ENCODE measurements at places on chromosomes 11 and 22.

- peak; percentile 66 for DNase-seq
- H3K4me3 ChIP-seq = no peak overlapping the region
- H3K27me3 ChIP-seq = no peaks in the 10 kb centered on the region
- peaks cover 26% of the 10 kb centered on the region for H3K4me1 ChIP-seq
Observed at GRCh38 chr22:35661464-35661863, 13.2 kb downstream of the APOL6 start.

GRCh38 chr11:64801561-64802369 lies 1.2 kb downstream of the MAP4K2 start:
- H3K4me3 ChIP-seq = peak overlapping the region; percentile 68
- DNase-seq = no peak
- H3K36me3 ChIP-seq = 0 out of 2 replicates have a peak, but pooled peaks cover 9% of the 10 kb centered on the region
- H3K27me3 ChIP-seq = no peaks in the 10 kb centered on the region
- peaks cover 10% of the 10 kb centered on the region for H3K4me1 ChIP-seq
- no peak overlapping the region for H3K27ac ChIP-seq

GRCh38 chr11:88337987-88338668 lies 592 bp upstream of the CTSC start:
- peaks cover 61% of the 10 kb centered on the region for H3K4me1 ChIP-seq
- peak overlapping the region; percentile 90 for H3K4me3 ChIP-seq
- peak overlapping the region; percentile 77 for H3K27ac ChIP-seq

GRCh38 chr11:12114193-12115033 lies 4.0 kb downstream of the MICAL2 start:
- peaks cover 61% of the 10 kb centered on the region for H3K36me3 ChIP-seq
- H3K27me3 ChIP-seq = peaks cover 2% of the 10 kb centered on the region
- peaks cover 80% of the 10 kb centered on the region for H3K4me1 ChIP-seq
- H3K27ac ChIP-seq = peak overlapping the region; percentile 52
- no peak for DNase-seq

DNA sequence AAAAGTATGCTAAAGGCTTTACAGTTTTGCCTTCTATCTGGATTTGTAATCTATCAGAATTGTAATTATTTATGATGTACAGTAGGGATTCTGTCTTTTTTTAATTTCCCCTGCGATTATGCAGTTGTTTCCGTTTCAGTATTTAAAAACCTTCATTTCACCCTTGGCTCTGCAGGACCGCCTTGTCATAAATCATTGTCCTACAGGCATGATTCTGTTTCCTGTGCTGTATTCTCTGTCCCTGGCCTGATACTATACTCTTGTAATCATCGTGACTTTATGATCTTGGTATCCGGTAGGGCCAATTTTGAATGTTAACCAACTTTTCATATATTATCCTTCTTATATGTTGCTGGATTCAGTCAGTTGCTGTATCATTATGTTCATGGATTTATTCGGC lies 151.7 kb downstream of the ATXN10 start:
- H3K4me3 ChIP-seq = no peak overlapping the region
- DNase-seq = no peak
- H3K27me3 ChIP-seq = no peaks in the 10 kb centered on the region
- H3K4me1 ChIP-seq = peaks cover 21% of the 10 kb centered on the region

Data from HFFc6 (cell line).